ENCODE measurements at places on chromosomes 1 and 21.

GRCh38 chr1:193706766-193707165 lies 520.4 kb upstream of the B3GALT2 start:
- DNase-seq: no peak

- DNase-seq: no peak
These were observed 9.7 kb downstream of the PTGS2 start for GRCh38 chr1:186670297-186671135.

DNA sequence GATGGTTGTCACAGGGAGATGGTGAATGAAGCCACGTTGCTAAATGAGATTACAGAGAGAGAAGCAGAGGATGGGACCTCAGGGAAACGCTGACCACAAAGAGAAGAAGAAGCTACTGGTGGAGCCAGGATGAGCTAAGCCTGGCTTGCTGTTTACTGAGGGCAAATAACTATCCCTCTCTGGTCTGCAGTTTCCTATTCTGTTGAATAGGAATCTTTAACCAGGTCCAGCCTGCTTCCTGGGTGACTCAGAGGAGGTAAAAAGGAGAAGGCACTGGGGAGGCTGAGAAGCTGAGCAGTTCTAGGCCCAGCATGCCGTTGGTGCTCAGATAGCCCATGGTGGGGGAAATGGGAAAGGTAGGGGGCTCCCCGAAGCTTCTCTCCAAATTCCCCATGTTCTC lies 29.6 kb downstream of the DMBX1 start:
- DNase-seq: no peak

GRCh38 chr1:106494646-106495045 lies 561.8 kb upstream of the PRMT6 start:
- DNase-seq: no peak

- no peak for DNase-seq
These were observed 12.0 kb upstream of the GPR153 start for GRCh38 chr1:6272868-6273267.

GRCh38 chr1:3564921-3565831 lies 46.1 kb downstream of the MEGF6 start:
- no peak for DNase-seq

- DNase-seq: no peak
These were observed 39.0 kb downstream of the GALNT2 start for GRCh38 chr1:230105754-230106625.

GRCh38 chr1:39782103-39782502 lies 6.6 kb downstream of the BMP8B start:
- no peak for DNase-seq

GRCh38 chr1:191615101-191615821 lies 543.0 kb upstream of the RGS18 start:
- DNase-seq: no peak

- DNase-seq: no peak
These were observed 43.9 kb downstream of the SUSD4 start for GRCh38 chr1:223319905-223320580.

GRCh38 chr1:27872059-27872801 lies at the start of gene THEMIS2:
TSS of gene THEMIS2 (plus strand) at chr1:27872544. CDS start at chr1:27872572, 28 bp downstream.
- DNase-seq: peak; percentile 44

DNA sequence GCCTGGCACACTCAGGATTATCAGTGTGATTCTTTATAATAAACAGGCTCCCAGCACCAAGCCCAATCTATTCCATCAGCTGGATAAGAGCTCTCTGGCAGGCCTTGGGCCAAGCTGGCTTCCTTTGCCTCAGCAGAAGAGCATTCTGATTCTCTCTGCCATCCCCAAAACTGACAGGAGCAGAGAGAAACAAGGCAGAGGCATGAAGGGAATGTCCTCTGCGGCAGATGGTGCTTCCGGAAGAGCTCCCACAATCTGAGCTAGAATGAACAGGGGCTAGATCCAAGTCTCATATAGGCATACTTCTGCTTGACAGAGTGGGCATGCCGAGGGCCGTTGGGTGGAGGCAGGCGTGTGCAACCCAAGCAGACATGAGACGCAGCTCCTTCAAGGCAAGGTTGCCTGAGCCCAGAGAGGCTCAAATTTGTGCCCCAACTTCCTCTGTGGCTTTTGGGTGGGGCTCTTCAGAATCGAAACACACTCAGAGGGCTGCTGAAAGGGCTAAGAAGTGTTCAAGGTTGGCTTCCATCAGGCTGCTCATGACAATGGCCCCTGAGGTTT lies 4.0 kb downstream of the CAPN2 start:
- no peak for DNase-seq

GRCh38 chr1:154896771-154897286 lies 26.7 kb upstream of the KCNN3 start:
- DNase-seq: no peak

DNA sequence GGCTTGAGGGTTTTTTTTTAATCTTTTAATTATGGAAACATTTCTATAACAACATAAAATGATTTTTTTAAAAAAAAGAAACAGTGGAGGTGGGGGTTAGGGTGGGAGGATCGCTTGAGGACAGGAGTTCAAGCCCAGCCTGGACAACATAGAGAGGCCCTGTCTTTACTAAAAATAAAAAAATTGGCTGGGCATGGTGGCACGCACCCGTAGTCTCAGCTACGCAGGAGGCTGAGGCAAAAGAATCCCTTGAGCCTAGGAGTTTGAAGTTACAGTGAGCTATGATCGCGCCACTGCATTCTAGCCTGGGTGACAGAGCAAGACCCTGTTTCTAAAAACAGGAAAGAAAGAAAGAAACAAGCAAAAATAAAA lies 32.2 kb upstream of the RNF11 start:
- no peak for DNase-seq

- no peak for DNase-seq
These were observed 1.1 kb downstream of the TOR3A start for GRCh38 chr1:179082999-179083335.

DNA sequence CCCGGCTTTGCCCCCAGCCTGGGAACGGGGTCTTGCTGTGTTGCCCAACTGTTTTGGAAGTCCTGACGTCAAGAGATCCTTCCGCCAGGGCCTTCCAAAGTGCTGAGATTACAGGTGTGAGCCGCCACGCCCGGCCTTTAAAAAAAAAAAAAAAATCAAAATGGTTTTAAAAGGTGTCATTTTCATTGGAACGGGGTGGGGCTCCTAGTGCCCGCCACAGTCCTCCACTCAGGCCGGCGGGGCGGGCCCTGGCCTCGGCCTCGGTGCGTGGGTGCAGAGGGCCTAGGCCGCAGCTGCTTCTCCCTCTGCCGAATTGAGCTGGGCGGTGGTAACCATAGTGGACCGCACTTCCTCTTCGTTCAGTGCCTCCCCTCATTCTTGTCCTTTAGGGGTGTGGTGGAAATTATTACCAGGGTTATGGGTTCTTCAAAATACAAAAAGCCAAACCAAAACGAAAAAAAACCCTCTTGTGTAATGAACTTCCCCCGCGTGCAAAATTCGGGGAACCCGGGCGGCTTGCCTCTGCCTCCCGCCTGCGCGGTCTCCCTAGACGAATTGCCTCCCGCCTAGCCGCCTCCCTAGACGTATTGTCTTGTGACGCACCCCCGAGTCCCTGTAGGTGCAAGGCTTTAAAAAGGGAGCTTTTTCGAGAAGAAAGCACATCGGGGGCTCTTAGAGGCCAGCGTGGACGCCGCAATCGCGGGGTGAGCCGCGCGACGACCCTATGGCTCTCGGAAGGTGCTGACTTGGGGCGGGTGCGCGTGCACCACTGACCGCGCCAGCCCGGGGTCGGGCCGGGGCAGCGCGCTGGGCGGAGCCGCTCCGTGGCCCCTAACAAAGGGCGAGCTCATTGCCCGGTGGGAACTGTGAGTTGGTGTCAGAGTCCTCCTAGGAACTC lies 10.5 kb upstream of the SPEN start:
- DNase-seq: no peak

Data from omental fat pad (tissue), 4 donors.